ENCODE measurements at places on chromosomes 3 and 15. TPM values are rescaled to one million over a fixed set of nuclear protein-coding genes. Genes with fewer than 3 reads are reported as not detected.

Gene XYLB
- 4.3 TPM for total RNA-seq

Gene GOLGA8T
- 1.6 TPM for total RNA-seq

Gene SYNPR
- not detected for total RNA-seq

Gene GLDN
- total RNA-seq = not detected

Gene ANKRD63
- total RNA-seq = 0.19 TPM

Gene TLR9
- total RNA-seq = not detected

Gene DUOX1
- total RNA-seq = not detected

Gene CFAP100
- not detected for total RNA-seq

Gene PLA2G4B
- total RNA-seq = 1.8 TPM

Gene PP2D1
- not detected for total RNA-seq
